ENCODE measurements at places on chromosomes 1 and 21.

- DNase-seq, result no peak
These were observed 666 bp downstream of the PAFAH2 start for GRCh38 chr1:25996966-25997827.

DNA sequence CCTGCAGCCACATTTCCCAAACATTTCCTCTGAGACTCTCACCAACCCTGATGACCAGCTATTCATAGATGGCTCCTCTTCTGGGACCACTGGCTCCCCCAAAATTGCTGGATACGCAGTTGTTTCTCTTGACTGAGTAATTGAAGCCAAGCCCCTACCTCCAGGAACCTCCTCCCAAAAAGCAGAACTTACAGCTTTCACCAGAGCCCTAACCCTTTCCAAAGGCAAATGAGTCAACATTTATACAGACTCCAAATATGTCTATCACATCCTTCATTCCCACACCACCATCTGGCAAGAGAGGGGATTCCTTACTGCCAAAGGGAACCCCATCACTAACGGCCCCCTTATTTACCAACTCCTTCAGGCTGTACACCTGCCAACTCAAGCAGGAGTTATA lies 20.3 kb upstream of the CA6 start:
- DNase-seq, result no peak

DNA sequence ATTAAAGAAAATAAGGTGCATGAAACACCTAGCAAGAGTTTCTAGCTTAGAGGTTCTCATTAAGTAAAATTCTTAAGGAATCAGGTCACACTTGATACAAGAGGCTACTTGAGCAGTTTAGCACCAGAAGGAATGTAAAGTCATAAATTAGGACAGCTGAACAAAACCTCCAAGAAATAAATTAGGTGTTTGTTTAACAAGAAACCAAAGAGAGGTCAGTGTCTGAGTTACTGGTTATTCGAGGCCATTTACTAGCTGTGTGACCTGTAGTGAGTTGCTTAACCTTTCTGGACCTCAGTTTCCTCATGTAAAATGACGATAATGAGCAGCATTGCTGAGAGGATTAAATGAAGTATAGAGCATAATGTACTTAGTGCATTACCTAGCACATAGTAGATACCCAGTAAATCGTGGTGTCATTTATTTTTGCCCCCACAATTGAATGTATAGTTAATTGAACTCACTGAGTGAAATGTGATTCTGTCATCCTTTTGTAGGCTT lies 908 bp upstream of the ELK4 start:
- no peak for DNase-seq

DNA sequence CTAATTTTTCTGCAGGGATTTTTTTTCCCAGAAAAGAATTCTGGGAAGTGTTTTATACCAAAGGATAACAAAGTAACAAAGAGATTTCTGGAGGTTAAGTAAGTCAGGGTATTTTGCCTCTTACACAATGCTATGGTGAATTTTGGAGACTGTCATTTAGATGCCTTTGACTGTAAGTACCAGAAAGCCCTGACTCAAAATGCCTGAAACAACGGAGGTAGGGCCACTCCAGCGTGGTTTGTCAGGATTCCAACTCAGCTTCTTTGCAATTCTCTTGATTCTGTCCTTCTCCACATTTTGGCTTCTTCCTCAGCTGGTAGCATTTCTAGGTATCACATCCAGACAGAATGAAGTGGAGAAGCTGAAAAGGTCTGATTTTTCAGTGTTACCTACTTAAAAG lies 106.5 kb downstream of the UCHL5 start:
- no peak for DNase-seq

DNA sequence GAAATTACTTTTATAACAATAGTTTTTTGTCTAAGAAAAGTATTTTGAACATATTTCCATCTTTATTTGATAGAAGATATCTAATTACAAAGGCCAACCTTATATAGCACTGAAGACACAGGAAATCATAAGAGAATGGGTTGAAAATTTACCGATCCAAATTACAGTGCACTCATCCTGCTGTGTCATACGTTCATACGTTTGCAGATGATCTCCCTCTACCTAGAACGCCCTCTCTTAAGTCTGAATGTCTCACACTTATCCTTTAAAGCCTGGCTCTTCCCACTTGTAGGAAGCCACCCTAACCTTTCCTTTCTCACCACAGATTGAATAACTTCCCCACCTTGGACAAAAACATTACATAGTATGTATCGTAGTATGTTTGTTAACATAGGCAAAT lies 9.3 kb downstream of the ASH1L start:
- no peak for DNase-seq

DNA sequence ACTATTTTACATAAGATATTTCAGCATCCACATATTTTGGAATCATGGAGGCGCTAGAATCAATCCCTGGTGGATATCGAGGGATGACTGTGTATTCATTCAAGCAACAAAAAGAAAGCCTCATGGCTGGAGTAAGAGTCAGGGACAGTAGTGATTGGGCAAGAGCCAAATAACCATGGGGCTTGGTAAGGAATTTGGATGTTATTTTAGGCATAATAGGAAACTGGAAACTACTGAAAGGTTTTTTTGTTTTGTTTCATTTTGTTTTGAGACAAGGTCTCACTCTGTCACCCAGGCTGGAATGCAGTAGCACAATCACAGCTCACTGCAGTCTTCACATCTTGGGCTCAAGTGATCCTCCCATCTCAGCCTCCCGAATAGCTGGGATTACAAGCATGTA lies 33.8 kb upstream of the EYA3 start:
- DNase-seq, result no peak

DNA sequence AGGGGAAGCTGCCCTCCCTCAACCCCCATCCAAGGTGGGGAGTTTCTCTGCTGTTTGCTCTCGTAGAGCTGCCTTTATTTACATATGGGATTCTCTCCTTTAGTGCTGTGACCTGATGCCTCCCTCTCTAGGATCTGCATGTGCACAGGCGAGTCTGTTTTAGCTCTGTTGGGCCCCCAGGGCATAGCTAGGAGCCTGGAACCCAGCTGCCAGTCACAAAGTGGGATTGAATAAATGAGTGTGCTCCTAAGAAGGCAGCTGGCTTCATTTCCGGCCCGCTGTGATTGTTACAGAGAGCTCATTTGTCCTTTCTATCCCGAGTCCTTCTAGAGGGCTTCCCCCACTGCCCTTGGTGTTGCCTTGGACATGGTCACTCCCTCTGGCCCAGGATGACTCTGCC lies 176.6 kb downstream of the GRIK3 start:
- DNase-seq, result no peak

GRCh38 chr21:45548711-45549491 lies 6.7 kb upstream of the SLC19A1 start:
- DNase-seq, result no peak

DNA sequence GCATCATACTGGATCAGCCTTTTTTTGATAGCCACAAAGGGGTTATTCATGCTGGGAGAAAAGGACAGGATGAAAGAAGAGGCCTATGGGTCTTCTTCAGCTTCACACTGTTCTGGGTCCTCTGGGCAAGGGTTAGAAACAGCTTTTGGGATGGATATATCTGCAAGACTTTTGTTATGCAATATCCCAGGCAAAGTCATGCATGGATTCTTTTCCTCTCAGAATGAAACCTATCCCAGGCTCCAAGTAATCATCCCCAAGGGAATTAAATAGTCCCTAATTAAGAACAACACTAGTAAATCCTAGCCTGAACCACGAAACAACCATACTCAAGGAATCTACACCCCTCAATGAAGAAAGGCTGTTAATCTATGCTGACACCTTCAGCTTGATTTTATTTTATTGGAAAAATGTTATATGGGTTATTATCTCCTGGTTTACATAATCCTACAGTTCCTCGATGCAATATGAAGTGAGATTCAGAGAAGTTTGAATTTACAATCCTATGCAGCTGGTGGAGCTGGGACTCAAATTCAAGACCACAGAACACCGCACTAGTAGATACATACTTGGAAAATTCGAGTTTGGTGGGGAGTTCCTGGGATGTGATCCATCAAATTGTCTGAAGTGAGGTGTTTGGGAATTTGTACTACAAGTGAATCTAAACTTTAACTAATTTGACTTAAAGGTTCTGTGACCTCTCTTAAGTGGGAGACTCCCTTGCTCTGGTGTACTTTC lies 338.6 kb downstream of the TBX15 start:
- no peak for DNase-seq

DNA sequence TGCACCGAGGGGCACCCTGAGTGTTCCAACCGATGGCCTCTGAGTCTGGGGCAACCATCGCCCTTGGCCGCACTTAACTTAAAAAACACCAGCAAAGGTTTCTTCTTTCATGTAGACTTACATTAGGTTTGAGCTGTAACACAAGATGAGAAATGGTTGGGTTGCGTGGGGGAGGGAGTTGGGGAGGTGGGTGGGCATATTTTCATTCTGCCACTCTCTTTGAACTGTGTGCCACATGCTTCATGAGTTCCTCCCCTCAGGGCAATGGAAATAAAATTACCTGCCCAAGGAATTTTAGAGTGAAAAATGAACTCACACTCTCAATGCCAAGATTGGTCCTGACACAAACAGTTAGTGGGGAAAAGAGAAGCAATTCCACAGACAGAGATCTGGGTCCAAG lies 430.1 kb upstream of the USP24 start:
- DNase-seq, result no peak

DNA sequence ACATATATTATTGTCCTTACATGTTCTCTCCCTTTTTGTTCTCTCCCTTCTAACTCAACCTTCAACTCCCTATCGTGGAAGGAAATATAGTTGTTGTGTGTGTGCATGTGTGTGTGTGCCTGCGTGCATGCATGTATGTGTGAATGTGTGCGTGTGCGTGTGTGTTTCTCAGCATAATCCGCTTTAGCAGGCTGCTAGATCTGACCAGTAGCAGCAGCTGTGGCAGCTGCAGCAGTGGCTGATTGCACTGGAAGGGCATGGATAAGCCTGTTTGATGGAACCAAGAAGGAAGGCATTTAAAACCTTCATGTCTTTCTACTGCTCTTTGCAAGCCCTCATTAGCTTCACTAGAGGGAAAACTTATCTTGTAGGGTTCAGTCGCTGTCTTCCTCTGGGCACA lies 65.6 kb upstream of the IRF2BP2 start:
- no peak for DNase-seq

GRCh38 chr1:83802023-83802422 lies 196.9 kb downstream of the TTLL7 start:
- no peak for DNase-seq

DNA sequence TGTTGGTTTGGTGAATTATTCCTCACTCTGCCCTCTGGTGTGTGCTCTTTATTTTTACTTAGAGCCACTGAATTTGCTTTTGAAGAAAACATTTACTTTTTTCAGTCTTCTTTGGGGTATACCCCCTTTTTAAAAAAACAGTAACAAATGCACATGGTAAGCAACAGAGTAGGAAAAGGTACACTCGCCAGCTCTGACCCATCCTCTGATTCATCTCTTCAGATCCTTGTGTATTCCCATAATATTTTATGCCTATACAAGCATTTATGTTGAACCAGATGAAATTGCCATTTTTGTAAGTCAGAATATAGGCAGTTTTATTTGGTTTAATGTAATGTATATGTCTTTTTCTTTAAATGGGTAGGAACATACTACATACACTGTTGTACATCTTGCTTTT lies 28.3 kb downstream of the TTC3 start:
- no peak for DNase-seq

DNA sequence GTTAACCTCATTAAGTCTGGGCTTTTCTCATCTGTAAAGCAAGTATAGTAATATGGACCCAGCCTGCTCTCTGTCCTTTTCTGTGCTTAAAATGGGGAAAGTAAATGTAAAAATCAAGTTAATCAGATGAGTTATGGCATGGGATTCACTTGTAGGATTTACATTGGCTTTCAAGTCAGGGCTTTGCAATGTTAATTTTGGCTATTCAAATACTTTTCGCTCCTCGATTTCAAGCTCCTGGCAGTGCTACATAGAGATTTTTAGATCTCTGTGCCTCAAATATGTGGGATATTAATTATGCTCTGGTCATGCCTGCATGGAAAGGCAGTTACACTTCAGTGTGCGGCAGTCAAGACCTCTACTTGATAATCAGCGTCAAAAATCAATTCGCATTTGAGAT lies 709.8 kb downstream of the LTN1 start:
- DNase-seq, result no peak

DNA sequence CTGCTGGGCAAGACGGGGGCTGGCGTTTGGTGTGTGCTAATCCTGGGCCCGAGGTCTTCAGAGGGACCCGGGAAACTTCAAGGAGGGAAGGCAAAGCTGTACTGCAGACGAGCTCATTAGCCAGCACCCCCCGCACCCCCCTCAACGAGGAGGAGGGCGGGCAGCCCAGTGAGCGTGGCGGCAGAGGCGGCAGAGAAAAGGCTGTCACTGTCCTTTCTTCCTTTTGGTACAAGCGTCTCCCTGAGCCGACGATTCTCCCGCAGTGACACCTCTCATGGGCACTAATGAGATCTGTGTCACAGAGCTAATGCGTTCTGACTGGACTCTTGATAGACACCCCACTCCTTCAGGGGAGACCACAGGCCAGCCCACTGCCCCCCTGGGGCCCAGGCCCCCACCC lies 29.5 kb downstream of the DMAP1 start:
- no peak for DNase-seq
